T-helper 1 cell (primary cell): ENCODE measurements at places on chromosomes 12 and 14.
A peak's percentile ranks its signal among the peaks of the same experiment; 100 is the strongest.

DNA sequence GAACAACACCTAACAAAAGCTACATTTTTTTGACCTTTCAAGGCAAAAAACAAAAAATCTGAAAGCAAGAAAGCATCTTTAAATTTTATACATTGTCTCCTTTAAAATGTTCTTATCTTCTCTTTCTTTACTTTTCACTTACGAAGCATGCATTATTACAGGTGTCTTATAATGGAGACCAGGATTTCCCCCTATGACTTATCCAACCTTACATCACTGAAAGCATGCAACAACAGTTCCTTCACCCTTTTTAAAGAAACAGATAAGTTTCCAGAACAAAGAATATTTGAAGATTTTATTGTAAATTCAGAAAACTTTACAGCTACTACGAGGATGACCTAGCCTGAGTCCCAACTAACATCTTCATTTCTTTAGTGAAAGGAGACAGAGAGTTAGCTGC, 277.2 kb downstream of the AKAP6 start:
- no peak for DNase-seq

DNA sequence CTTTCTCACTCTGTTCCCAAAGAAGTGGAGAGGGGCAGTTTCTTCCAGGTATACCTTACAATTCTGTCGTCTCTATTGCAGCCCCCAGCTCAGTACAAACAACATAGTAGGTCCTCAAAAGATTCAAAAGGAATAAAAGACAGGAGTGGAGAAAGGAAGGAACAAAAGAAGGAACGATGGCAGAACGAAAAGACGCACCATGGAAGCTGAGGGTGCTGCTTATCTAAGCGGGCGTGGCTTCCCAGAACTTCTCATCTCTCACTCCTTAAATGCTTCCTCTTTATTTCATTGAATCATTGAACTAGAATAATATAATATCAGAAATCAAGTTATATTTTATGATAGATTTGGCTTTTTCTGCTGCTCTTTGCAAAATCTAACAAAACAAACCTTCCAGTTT, 13.7 kb upstream of the LTA4H start:
- DNase-seq: no peak

GRCh38 chr12:130990034-130990433, 36.3 kb downstream of the ADGRD1 start:
- no peak for DNase-seq

GRCh38 chr12:87384226-87384625, 645.0 kb downstream of the C12orf50 start:
- DNase-seq: no peak

- DNase-seq: no peak
Measured at GRCh38 chr12:11273449-11273848, 3.9 kb upstream of the PRB3 start.

DNA sequence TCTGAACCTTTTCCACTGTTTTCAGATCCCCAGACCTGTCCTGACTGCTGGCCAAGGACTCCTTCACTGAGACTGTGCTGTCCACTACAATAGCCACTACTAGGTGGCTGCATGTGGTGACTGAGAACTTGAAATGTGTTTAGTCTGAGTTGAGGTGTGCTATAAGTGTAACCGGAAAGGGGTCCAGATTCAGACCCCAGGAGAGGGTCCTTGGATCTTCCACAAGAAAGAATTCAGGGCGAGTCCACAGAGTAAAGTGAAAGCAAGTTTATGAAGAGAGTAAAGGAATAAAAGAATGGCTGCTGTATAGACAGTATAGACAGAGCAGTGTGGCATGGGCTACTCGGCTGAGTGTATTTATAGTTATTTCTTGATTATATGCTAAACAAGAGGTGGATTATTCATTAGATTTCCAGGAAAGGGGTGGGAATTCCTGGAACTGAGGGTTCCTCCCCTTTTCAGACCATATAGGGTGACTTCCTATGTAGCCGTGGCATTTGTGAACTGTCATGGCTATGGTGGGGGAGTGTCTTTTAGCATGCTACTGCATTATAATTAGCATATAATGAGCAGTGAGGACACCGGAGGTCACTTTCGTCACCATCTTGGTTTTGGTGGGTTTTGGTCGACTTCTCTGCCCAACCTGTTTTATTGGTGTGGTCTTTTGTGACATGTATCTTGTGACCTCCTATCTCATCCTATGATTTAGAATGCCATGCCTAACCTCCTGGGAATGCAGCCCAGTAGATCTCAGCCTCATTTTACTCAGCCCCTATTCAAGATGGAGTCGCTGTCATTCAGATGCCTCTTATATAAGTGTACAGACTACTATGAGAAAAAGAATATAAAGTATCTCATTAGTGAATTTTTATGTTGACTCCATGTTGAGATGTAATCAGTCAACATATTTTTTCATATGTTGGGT, 70.0 kb upstream of the SRSF5 start:
- no peak for DNase-seq

DNA sequence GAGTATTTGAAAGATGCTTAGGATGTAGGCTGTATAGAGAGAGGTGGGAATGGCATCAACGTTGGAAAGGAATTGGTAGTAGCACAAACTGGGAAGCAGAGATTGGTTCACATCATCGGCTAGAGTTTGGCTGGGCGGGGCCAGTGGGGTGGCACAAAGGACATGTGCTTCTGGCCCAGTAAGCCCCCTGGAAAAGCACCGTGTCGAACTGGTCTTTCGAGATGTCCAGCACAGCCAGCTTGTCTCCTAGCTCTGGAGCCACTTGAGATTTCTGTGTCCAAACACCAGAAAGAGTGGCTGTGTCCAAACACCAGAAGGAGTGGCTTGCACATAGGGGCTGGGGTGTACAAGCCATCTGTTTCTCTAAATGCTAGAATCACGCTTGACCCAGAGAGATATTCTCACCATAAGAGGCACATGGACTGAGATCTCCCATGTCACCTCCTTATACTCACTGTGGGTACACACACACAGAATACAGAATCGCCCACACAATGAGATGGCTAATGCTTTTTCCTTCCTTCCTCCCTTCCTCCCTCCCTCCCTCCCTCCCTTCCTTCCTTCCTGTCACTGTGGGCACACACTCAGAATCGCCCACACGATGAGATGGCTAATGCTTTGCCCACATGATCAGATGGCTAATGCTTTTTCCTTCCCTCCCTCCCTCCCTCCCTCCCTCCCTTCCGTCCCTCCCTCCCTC, 41.8 kb upstream of the KCNK13 start:
- no peak for DNase-seq

DNA sequence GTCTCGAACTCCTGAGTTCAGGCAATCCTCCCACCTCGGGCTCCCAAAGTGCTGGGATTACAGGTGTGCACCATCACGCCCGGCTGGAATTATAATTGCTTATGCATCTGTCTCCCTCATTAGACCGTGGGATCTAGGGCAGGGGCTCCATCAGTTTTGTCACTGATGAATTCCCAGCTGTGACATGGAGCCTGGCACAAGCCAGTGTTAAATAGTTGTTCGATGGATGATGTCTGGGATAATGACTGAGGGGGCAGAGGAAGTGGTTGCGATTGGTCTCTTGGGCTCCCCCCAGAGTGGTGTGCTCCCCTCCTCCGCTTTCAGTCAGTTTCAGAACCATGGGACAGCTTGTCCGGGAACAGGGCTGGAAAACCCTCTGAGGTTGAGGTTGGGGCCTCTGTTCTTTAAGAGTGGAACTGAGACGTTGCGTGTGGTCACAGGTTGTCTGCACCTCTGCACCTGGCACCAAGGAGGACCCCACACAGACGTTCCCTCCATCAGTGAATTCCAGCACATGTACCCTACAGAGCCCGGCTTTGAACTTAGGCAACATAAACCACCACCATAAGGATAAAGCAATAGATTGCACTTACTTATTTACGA, 30.8 kb upstream of the BATF start:
- DNase-seq: no peak

DNA sequence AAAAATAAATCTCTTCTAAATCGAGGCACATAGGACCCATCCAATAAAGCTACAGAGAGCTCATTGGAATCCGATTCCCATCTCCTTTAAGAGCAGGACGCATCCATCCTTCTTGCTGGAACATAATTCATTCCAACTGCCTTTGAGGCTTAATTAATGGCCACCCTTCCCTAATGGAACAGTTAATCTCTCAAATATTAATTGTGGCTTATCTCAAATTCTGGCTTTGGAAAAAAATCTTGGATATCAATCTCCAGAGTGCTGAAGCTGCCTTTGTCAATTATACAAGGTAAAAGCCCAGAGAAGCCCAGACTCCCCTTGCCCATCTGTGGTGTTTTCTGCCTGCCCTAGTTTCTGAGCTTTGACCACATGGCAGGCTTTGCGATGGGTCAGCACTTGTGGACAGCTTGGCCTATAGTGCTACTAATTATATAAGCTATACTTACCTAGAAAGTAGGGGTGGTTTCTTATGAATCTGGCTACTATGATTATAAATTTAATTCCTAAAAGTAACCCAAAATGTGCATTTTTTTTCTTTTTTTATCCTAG, 246.3 kb downstream of the NUAK1 start:
- DNase-seq: no peak

- DNase-seq: no peak
Measured at GRCh38 chr12:33794954-33795353, 227.3 kb upstream of the ALG10 start.

- no peak for DNase-seq
Measured at GRCh38 chr12:27772328-27773049, 7.5 kb upstream of the KLHL42 start.

DNA sequence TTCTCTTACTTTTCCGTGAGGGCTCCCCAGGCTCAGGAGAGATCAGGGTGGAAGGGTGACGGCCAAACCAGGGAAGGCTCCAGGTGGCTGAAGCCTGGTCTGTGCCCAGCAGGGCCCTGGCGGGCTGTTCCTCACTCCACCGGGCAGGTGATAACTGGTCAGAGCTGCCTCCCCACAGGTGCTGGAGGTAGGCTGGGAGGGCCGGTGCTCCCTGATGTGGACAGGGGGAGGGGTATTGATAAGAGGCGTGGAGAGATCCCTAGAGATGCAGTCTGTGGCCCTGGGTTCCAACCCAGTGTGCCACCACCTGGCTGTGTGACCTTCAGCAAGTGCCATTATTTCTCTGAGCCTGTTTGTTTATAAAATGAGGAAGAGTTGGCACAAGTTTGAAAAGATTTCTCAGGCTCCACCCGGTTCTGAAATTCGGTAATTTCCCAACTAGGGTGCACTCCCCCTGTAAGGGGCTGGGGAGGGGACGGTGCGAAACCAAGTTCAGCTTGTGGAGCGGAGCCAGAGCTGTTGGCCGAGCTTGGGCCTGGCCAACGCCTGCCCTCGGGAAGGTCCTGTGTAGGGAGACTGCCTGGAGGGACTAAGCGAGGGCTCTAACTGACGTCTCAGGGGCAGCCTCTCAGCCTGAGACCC, 1.0 kb upstream of the NR4A1 start:
- DNase-seq: no peak

DNA sequence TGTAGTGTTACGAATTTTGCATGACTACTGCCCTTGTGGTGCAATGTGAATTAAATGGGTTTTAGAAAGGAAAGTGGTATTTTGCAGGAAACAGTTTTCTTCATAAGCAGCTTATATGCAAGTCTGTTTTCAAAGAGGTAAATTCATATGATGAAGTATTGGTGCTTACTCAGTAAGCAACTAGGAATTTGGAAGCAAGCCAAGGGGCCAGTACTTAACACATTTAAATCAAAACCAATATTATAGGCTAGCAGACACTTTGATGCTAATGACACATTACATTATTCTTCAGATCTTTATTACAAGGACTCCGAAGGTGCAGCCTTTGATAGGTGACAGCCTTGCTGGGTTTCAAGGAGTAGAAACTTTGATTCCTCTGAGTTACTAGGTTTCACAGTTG, 23.1 kb downstream of the MGAT4C start:
- no peak for DNase-seq

DNA sequence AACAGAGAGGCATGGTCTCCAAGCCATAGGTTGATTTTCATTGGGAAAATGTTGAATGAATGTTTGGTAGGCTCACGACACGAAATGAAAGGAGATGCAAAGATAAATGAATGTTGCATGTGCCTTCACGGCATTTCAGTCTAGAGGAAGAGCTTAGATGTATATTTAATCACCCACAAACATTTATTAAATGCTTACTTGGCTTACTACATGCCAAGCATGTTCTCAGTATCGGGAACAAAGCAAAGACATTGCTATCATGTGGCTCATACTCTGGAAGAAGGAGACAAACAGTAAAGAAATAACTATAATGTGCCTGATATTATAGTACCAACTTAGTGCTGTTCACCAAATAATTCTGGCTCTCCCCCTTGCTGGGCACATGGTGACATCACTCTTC, 133.5 kb downstream of the LLPH start:
- DNase-seq: no peak

DNA sequence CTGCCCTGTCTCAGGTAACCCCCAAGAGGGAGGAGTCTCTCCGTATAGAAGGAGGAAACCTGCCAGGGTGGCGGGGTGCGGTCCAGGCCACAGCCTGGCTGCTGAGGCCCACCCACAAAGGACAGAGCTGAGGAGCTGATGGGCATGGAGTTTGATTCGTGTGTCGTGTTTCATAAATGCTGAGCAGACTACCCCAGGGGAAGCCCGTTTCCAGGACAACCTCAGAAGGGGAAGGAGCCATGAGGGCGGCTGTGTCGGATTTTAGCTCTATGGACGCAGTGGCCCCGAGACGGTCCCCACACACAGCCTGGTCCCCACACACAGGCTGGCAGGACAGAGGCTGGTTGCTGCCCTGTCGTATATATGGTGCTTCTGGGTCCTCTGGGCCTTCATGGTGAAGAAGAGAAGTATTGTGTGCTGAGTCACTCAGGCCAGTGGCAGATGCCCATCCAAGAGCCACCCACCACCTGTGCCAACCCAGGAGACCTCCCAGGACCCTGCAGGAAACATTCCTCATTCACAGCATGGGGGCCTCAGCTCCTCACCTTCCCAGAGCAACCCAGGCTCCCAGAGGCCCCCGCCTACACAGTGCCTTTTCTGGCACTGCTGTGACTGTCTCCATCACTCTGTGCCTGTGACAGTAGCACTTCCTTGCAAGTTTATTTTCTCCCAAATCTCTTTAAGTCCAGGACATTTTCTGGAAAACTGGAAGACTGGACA, 63.1 kb upstream of the RIN3 start:
- DNase-seq: no peak

- no peak for DNase-seq
Measured at GRCh38 chr12:9079082-9079481, 36.6 kb downstream of the A2M start.

GRCh38 chr12:65529771-65530435, 251.4 kb downstream of the MSRB3 start:
- no peak for DNase-seq

DNA sequence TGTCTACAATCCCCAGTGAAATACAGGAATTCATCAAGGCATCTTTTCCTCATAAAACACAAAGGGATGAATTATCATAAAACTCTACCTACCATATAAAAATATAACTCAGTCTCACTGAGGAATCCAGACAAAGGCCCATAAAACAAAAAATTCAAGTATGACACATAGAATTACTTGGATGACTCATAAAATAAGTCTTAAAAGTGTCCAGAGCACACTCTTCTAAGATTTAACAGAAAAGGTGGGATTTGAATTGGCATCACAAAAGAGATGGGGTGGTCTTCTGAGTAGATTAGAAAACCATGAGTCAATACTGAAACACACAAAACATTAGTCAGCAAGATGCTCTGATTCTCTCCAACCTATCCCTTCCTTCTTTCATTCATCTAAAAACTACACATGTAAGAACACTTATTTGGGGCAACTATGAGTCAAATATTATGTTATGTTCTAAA, 202.7 kb upstream of the GARIN6 start:
- DNase-seq: peak; percentile 42

GRCh38 chr12:30953257-30953656, 26.7 kb downstream of the TSPAN11 start:
- no peak for DNase-seq
